Right lung (tissue), 10 donors: ENCODE measurements at places on chromosomes 5 and 9.

DNA sequence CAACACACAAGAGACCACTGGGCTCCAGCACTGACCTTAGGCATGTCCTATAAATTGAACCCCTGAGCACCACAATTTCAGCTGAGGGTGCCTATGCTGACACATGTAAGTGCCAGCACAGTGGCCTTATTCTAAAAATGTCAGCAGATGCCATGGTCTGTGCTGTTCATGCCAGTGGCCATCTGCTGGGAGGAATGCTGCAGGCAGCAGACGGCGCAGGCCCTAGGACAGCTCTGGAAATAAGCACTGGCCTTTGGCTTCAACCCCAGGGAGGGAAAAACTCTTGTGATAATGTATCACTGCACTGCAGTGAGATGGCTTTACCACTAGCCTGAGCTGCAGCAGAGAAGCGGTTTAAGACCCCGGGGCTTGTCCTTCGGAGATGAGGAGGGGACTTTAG, 98.5 kb downstream of the SYK start:
- DNase-seq: no peak

- no peak for DNase-seq
Observed at GRCh38 chr5:169114466-169115065, 186.4 kb downstream of the SLIT3 start.

DNA sequence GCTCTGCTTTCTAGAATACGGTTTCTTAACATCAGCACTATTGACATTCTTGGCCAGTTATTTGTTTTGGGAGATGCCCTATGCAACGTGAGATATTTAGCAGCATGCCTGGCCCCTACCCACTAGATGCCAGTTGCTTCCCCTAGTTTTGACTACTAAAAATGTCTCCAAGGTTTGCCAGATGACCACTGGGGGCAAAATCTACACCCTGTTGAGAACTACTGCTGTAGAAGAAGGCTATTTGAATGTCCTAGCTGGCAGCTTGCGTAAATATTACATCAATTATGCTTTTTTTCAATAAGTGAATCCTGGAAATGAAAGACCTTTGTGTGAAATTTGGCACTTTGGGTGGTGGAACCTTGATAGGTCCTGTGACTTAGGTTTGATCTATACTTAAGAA, 5.0 kb downstream of the NCBP1 start:
- no peak for DNase-seq

- DNase-seq: no peak
Observed at GRCh38 chr5:169128679-169129078, 172.3 kb downstream of the SLIT3 start.

- DNase-seq: no peak
Observed at GRCh38 chr5:773517-774264, 10.8 kb downstream of the ZDHHC11B start.

GRCh38 chr5:6752236-6752635, 39.0 kb downstream of the TENT4A start:
- DNase-seq: no peak

DNA sequence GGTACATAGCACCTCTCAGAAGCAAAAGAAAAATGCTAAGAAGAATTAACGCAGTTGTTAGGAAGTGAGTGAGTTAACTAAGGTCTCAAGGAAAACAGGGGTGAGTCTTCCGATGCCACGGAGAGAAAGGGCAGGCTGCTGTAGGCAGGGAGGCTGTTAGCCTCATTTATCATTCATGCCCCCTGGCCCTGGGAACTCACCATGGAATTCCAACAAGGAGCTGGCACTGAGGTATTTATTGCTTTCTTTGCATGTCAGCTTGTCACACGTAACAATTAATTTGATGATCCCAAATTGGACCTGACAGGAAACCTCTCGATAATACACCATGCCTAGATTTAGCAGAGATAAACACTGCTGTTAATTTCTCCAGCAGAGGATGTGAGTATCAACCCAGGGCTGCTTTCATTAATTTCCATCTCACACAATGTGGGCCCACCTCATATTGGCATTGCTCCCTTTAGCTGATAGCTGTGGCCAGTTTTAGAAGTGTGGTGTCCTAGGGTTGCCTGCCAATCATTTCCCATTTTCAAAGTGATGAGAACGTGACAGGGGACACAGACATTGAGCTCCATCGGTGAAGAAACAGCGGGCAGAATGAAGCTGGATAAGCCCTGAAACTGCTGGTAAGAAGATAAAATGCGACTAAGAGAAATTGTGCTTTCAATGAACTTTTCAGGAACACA, 45.3 kb downstream of the DAP start:
- DNase-seq: no peak

GRCh38 chr5:135349451-135349850, 49.6 kb downstream of the MACROH2A1 start:
- DNase-seq: no peak

- no peak for DNase-seq
Observed at GRCh38 chr5:154630410-154630809, 124.8 kb upstream of the LARP1 start.

GRCh38 chr5:108687595-108688200, 60.0 kb upstream of the FER start:
- DNase-seq: no peak

DNA sequence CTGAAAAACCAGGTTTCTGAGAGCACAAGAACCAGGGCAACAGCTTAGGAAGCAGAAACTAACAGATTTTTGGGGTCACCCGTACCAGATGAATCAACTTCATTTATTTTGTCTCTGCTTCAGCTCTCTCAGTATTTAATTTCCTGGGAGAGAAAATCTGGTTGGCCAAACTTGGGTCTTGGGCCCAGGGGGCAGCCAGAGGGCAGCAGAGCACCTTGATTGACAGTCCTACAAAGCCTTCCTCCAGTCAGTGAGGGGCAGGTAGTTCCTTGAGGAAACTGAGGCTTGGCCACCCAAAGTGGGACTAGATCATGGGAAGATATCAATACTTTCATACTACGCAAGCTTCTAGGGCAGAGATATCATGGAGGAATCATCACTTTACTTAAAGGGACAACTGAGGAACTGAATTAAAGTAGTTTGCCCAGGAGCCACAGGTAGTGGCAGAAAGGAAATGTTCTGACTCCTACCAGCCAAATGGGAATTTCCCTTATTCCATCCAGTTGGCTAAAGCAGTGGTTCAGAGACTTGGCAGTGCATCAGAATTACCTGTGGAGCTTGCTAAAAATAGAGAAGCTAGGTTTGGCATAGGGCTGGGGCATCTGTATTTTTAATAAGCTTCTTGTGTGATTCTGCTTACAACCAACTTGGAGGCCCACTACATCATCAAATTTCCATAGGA, 21.5 kb upstream of the ARHGAP26 start:
- no peak for DNase-seq

GRCh38 chr9:4327504-4328191, 27.8 kb upstream of the GLIS3 start:
- no peak for DNase-seq

- DNase-seq: no peak
Observed at GRCh38 chr9:129836311-129837007, 1.2 kb downstream of the USP20 start.

DNA sequence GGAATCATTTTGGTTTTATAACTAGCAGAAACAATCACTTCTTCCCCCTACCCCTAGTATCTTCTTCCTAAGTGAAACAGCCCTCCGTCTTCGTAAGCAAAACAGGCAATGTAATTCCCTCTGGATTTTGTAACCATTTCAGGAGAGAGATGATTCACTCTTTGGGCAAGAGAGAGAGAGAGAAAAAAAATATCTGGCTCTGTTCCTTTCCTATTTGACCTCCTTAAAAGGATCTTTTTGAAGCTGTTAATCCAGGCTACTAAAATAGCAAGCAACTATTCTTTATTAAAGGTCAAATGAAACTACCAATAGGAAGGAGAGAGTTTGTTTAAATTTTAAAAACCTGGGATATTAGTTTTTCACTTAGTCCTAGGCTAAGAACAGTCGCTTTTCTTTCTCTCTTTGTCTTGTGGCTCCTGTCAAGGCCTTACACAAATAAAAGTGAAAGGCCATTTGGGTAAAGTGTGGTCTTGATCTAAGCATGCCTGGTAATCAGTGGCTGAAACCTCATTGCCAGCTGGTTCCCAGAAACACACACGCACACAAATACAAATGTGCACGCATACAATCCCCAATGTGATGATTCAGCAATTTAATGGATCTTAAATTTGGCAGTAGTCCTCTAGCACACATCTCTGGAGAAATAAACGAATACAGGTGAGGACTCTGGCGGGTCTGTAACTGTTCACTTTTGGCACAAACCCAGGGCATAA, 70.2 kb downstream of the PRUNE2 start:
- no peak for DNase-seq

GRCh38 chr5:24161559-24161958, 483.2 kb downstream of the CDH10 start:
- DNase-seq: no peak

GRCh38 chr9:92749071-92749933, 15.3 kb downstream of the BICD2 start:
- DNase-seq: no peak

DNA sequence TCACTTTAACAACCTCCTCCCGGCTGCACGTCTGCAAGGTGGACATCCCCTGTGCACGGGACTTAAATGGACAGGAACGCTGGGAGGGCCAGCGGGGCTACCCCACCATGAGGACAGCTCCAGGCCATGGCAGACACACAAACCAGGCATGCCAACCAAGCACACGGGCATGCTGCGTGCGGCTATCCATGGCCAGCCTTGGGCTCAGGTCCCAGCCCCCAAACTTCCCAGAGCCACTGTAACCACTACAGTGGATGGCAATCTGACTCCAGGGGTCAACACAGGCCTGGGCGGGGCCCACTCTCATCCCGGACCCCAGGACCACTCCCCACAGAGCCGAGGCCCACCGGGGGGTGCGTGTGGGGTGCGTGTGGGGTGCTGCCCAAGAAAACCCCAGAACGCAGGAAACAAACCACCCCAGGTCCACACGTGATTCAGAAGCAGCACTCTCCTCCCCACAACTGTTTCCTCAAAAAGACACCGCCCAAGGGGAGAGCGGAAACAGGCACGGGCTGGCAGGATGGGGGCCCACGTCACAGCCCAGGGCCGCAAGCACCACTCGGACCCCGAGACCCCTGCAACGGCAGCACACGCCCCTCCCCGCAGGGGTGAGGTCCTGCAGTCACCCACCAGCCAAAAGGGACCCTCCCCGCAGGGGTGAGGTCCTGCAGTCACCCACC, 7.4 kb downstream of the SLC12A7 start:
- DNase-seq: no peak

DNA sequence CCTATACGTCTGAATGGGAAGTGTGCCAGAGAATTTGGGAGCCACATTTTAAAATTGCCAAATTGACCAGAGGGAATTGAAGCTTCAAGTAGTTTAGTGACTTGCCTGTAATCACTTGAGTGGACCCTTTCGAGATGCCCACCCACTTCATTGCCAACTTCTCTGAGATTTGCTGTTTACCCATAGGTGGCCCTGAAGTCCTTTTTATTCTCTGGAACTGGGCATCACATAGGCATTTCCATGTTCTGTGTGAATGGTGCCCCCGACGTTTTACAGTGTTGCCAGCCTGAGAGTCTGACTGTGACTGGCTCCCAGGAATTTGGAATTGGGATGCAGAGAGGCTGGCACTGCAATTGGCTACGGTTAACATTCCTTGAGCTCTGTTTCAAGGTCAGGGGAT, 158.6 kb downstream of the SEMA6A start:
- no peak for DNase-seq

DNA sequence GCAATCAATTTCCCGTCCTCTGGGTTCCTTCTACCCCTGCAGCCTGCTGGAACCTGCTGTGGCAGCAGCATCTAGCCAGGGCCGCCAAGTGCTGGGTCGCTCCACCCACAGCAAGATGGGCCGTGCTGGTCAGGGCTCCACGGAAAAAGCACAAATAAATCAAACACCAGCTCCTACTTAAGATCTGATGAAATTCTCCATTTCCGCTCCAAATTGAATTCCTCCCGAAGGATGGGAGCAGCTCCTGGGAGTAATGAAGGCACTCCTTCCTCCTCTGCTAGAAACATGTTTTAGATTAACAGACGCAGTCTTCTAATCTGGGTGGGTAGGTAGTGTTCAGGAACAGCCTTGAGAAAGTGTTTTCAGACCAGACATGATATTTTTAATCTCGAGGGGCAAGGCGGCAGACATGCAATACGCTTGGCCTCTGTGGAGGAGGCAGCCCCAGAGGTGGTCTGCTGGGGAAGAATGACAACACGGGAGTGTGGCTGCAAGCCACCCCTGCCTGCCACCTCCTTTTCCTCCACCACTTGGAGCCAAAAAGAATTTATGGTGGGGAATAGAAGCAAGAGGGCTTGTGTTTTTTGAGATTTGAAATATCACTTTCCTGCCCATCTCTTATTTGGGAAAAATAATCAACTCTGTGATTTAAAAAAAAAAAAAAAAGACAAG, 194.1 kb downstream of the AOPEP start:
- DNase-seq: no peak

- DNase-seq: no peak
Observed at GRCh38 chr5:177524539-177524900, 7.8 kb upstream of the DDX41 start.

- no peak for DNase-seq
Observed at GRCh38 chr9:106869458-106869857, 6.5 kb downstream of the ZNF462 start.

DNA sequence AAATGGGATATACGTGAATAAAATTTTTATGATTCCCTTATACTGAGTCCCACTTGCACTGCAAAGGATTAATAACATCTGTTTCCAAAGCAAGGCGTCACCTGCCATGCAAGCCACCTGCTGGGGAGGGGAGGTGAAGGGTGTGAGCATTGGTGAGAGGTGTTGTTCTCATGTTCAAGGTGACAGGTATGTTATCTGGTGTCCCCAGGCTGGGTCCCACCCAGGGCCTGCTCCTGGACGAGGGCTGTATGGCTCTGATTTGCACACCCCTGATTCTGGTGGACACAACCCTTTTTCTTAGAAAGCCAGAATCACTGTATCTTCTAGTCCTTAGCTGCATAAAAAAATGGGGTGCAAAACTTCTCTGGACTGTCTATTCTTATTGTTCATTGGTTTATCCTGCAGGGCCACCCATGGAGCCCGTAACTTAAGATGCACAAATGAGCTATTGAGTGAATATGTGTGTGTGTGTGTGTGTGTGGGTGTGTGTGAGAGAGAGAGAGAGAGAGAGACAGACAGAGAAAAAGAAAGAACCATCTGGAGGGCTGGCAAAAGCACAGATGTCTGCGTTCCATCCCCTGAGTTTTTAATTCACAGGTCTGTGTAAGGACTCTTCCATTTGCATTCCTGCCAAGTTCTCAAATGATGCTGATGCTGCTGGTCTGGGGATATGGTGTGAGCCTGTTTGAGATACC, 53.7 kb downstream of the SYK start:
- DNase-seq: no peak

- no peak for DNase-seq
Observed at GRCh38 chr9:125296843-125297372, 35.3 kb downstream of the GAPVD1 start.

- DNase-seq: no peak
Observed at GRCh38 chr5:98391921-98392625, 381.4 kb upstream of the RGMB start.
